ENCODE measurements at places on chromosomes 3 and 15.

- no peak for DNase-seq
Observed at GRCh38 chr15:75023872-75024636, 664 bp downstream of the PPCDC start.

- DNase-seq, result no peak
Observed at GRCh38 chr3:45252826-45253225, 26.7 kb upstream of the TMEM158 start.

DNA sequence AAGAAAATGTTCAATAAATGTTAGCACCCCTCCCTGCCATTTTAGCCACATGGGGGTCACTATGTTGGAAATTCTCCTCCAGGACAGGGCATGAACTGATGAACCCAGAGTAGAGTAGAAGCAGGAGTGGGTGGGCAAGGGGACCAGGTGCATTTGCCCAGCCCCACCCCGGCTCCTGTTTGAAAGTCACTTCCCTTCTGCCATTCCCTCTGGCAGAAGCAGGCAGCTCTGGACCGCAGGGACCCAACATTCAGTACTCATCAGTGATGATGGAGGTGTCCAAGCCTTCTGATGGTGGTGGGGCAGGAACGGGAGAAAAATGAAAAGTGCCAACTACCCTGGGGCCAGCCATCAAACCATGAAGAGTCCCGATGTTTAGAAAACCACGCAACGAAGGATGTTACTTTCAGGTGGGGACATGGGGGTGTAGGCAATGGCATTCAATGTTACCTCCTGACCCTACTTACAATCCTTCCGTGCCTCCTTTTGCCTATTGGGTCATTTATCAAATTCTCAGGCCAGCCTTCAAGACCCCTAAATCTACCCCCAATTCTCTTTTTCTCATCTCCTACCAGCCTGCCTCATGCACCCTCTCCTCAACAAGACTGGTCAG is 17.2 kb downstream of the UBAP1L start:
- no peak for DNase-seq

DNA sequence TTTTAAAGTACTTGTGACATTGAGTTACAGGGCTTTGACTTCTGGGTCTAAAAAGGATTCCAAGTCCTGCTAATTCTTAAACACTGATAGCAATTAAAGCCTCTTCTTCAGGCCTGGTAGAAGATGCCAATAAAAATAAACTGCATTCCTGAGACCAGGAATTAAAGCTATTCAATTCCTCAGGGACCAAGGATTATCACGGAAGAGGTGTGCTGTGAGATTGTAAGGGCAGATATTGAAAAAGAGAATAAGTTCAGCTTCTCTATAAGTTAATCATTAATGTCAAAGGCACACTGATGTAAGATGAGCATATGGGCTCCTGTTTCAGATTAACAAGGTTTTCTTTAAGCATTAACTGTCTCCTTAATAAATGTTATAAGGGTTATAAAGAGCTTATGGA is 611.3 kb downstream of the SI start:
- no peak for DNase-seq

DNA sequence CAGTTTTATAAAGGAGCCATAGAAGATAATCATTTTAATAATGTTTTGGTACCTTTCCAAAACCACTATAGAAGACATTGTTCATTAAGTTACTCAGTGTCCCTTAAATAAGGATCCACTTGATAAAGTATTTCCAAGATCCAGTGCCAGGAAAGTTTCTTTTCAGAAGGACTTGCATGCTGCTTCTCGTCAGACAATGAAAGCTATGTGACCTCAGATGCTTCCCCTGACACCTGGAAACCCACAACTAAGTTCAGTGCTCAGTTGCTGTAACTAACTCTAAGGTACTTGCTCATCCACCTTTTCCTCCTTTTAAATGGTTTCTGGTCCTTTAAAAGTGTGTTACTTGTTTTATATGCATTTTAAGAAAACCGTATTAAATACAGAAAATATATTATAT is 7.3 kb downstream of the SSR3 start:
- DNase-seq, result no peak

DNA sequence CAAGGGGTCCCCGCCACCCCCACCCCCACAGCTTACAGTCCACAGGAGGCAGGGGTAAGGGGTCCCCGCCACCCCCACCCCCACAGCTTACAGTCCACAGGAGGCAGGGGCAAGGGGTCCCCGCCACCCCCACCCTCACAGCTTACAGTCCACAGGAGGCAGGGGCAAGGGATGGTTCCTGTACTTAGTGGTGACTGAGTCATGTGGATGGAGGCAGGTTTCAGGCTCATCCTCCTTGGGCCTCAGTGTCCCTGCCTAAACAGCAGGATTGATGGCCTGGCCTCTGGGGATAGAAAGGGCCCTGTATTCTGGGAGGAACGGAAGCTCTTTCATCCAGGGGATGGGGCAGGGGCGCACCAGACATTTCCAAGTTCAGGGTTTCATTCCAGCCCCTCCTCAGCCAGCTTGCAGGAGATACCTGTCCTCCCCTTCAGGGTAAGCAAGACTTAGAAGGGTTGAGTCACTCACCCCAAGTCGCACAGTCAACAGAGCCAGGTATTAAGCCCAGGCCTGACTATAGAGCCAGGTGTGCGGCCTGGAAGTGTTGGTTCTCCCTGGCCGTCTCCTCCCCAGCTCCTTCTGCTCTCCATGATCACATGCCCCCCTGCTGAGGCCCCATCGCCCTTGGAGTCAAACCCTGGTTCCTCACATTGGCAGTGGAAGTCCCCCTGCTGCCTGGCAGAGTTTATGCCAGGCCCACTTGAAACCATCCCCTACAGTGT is 12.5 kb downstream of the CSK start:
- no peak for DNase-seq

GRCh38 chr3:181253796-181254195 is 264.3 kb upstream of the DNAJC19 start:
- DNase-seq, result no peak

- no peak for DNase-seq
Observed at GRCh38 chr3:56836276-56837163, 34.8 kb upstream of the ARHGEF3 start.

- no peak for DNase-seq
Observed at GRCh38 chr15:63364399-63365272, 17.0 kb downstream of the CA12 start.

All from central memory CD4-positive, alpha-beta T cell (primary cell).